Cardiac fibroblast (primary cell): ENCODE measurements at places on chromosomes 16 and 17.

- DNase-seq: peak; percentile 74
These were observed 9.1 kb upstream of the CRISPLD2 start for GRCh38 chr16:84810518-84811273.

DNA sequence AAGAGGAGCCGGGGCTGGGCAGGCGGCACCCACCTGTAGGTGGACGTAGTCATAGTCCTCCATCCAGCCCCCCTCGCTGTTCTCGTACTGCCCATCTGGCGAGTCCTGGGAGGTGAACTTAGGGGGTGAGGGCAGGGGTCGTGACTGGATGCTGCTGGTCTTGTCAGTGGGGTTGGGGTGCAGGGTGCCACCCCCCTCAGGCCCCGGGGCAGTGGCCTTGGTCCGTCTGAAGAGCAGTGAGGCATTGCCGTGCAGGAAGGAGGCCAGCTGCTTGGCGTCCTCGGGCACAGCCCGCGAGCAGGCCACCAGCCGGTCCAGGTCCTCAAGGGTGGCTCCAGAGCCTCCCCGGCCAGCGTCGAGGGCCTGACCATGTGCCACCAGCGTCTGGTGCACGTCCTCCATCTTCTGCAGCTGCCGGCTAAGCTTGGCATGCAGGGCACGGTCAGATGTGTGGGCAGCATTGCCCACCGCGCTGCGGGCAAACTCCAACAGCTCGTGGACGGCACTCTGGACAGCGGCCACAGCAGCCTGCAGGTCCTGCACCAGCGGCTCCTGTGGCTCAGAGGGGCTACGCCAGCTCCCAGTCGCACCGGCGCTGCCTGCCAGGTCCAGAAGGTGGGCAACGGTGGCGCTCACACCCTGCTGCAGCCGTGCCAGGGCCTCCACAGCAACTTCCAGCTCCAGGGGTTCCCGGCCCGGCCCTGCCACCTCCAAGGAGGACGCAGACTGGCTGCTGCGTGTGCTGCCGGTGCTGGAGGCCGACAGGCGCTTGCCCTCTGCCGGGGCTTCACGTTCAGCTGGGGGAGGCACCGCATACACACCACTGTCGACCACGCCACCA, 16.3 kb downstream of the CTRB1 start:
- DNase-seq: no peak

- no peak for DNase-seq
These were observed 24.5 kb downstream of the C17orf67 start for GRCh38 chr17:56809106-56809819.

- DNase-seq: peak; percentile 98
These were observed 1.0 kb downstream of the MNT start for GRCh38 chr17:2399572-2400473.

GRCh38 chr16:20393801-20394577, 10.5 kb downstream of the PDILT start:
- peak; percentile 52 for DNase-seq
